ENCODE measurements at places on chromosomes 13 and 19. TPM values are rescaled to one million over a fixed set of nuclear protein-coding genes. Genes with fewer than 3 reads are reported as not detected.

- no peak overlapping the region for H3K27ac ChIP-seq
- H3K4me3 ChIP-seq = no peak overlapping the region
- H3K27me3 ChIP-seq = no peaks in the 10 kb centered on the region
- no peaks in the 10 kb centered on the region for H3K36me3 ChIP-seq
- DNase-seq = no peak
Measured at GRCh38 chr13:58480061-58480460, 848.5 kb downstream of the PCDH17 start.

DNA sequence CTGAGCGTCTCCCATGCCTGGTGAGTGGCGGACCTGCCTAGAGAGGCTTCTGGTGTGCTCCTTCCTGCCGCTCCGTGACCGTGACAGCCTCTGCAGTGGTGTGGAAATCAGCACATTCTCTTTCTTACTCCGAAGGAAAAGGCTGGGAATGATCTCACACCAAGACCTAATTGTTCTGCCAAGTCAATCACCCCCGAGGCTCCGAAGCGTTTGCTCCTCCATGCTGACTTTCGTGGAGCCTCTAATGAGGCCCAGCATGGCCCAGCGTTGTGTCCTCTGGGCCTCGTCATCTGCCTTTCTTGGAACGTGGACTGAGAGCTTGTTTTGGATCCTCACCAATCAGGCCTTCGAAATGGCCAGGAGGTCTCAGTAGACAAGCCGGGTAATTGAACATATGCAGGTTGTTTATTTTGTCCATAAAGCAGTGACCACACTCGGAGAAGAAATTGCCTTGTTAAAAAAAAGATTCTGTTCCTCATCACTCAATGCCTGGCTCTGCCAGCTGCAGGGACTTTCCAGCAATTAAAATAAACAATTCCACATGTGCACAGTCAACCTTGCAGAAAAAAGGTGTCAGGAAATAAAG is 107.1 kb downstream of the UBL3 start:
- H3K36me3 ChIP-seq = no peaks in the 10 kb centered on the region
- no peak overlapping the region for H3K27ac ChIP-seq
- H3K27me3 ChIP-seq = no peaks in the 10 kb centered on the region

DNA sequence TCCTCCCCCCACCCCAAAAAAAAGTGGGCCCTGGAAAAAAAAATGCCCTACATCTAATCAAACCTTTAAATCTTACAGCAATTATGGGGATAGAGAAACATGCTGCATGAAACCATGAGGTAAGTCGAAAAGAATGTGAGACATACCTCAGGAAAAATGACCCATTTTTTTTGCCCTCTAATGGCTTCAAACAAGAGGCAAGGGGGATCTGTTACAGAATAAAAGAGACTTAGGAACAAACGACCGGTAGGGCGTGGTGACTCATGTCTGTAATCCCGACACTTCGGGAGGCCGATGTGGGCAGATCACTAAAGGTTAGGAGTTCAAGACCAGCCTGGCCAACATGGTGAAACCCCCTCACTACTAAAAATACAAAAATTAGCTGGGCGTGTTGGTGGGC is 8.4 kb downstream of the RGL3 start:
- H3K36me3 ChIP-seq = no peaks in the 10 kb centered on the region
- H3K4me1 ChIP-seq = no peaks in the 10 kb centered on the region
- H3K27ac ChIP-seq = no peak overlapping the region
- no peak overlapping the region for H3K4me3 ChIP-seq

- no peaks in the 10 kb centered on the region for H3K27me3 ChIP-seq
- H3K4me1 ChIP-seq = no peaks in the 10 kb centered on the region
- no peaks in the 10 kb centered on the region for H3K36me3 ChIP-seq
- H3K27ac ChIP-seq = no peak overlapping the region
Measured at GRCh38 chr13:61592489-61592888, 176.8 kb upstream of the PCDH20 start.

GRCh38 chr13:34657716-34658115 is 284.4 kb upstream of the NBEA start:
- H3K4me3 ChIP-seq = no peak overlapping the region
- H3K27me3 ChIP-seq = no peaks in the 10 kb centered on the region
- peaks cover 5% of the 10 kb centered on the region for H3K4me1 ChIP-seq
- H3K36me3 ChIP-seq = no peaks in the 10 kb centered on the region
- no peak for DNase-seq

Gene LRRC63
- not detected for total RNA-seq

Gene OVOL3
- not detected for total RNA-seq

Gene KLF16
- total RNA-seq = 1.1 TPM

Gene RFXAP
- 2.2 TPM for total RNA-seq

Gene RFPL4A
- total RNA-seq = not detected

Gene TARM1
- not detected for total RNA-seq

All from gastrocnemius medialis (tissue), 4 donors.